Panc1 (cell line): ENCODE measurements at places on chromosomes 13 and 19.

GRCh38 chr13:68551701-68552522 is 1321.8 kb upstream of the PCDH9 start:
- no peaks in the 10 kb centered on the region for H3K36me3 ChIP-seq
- peak; percentile 5 for DNase-seq
- H3K4me1 ChIP-seq, result no peaks in the 10 kb centered on the region
- no peak overlapping the region for H3K4me3 ChIP-seq
- no peaks in the 10 kb centered on the region for H3K27me3 ChIP-seq

DNA sequence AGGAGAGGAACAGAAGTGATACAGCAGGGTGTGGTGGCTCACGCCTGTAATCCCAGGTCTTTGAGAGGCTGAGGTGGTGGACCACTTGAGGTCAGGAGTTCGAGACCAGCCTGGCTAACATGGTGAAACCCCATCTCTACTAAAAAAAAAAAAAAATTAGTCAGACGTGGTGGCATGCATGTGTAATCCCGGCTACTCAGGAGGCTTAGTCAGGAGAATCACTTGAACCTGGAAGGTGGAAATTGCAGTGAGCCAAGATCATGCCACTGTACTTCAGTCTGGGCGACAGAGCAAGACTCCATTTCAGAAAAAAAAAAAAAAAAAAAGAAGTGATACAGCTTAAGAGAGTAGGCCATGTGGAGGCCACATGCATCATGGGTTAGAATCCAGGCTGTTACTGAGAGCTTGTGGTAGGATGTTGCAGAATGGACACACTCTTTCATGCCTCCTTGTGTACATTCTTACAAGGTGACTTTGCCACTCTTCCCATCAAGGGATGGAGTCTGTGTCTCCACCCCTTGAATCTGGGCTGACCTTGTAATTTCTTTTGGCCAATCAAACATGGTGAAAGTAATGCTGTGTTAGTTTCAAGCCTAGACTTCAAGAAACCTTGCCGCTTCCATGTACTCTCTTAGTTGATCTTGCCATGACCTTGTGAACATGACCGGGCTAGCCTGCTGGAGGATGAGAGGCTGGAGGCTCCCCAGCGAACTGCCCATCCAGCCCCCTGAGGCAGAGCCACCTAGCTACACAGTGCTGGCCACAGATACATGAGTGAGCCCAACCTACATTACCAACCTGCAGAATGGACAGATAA is 12.3 kb downstream of the FAM187B start:
- H3K27ac ChIP-seq, result no peak overlapping the region
- H3K4me1 ChIP-seq, result peaks cover 6% of the 10 kb centered on the region; the same call in 1 of the 2 replicates
- no peaks in the 10 kb centered on the region for H3K36me3 ChIP-seq
- DNase-seq, result no peak
- H3K4me3 ChIP-seq, result no peak overlapping the region

- no peak for DNase-seq
- no peaks in the 10 kb centered on the region for H3K36me3 ChIP-seq
- no peak overlapping the region for H3K27ac ChIP-seq
Observed at GRCh38 chr13:43157796-43158195, 134.4 kb downstream of the DNAJC15 start.

DNA sequence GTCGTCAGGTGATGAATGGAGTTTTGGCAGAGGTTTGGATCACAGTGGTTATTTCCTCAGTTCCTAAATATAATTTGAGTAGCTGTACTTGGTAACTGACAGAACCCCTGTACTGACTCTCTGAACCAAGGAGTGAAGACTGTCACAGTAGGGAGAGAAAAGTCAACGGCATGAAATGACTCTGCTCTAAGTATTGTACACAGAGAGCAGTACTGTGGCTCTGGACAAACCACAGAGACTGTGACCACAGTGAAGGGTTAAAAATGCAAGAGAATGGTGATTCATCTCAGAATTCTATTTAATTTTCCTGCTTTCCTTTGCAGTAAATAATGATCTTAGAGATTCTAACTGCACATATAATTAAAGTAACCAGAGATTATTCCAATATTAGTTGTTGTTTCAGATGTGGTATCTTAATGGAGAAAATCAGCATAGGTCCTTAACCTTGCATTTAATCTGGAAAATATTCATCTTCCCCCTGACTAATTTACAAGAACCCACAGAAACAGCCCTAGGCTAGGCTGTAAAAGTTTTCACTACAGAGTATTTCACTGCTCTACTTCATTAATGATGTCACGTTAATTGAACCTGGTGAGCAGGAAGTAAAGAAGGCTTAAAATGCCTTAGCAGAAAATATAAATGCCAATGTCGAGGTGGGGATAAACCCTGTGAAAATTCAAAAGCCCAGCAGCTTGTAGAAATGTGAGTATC is 221.9 kb downstream of the LIG4 start:
- no peak for DNase-seq
- H3K27ac ChIP-seq, result no peak overlapping the region
- H3K4me3 ChIP-seq, result no peak overlapping the region
- no peaks in the 10 kb centered on the region for H3K27me3 ChIP-seq

- no peak overlapping the region for H3K4me3 ChIP-seq
- no peaks in the 10 kb centered on the region; the same call in 1 of the 2 replicates for H3K36me3 ChIP-seq
- no peaks in the 10 kb centered on the region for H3K4me1 ChIP-seq
- H3K27me3 ChIP-seq, result no peaks in the 10 kb centered on the region
- no peak for DNase-seq
- no peak overlapping the region for H3K27ac ChIP-seq
Observed at GRCh38 chr19:46361915-46362314, 15.0 kb downstream of the PPP5C start.

DNA sequence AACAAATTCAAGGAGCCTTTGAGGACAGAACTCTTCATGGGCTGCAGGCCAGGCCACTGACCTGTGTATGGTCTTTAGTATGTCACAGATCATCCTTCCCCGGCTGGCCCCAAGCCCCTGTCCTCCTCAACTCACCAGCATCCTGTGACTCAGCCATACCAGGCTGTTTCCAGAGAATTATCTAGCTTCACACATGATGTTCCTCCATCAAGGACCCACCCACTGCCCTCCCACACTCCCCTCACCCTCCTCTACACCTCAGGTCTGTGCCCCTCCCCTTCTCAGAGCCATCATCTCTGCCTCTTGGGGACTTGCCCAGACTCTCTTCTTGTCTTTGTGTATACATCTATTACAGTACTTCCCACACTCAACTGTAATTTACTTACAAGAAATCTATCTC is 14.7 kb downstream of the DCT start:
- no peak overlapping the region for H3K4me3 ChIP-seq
- no peaks in the 10 kb centered on the region for H3K4me1 ChIP-seq

GRCh38 chr13:31639443-31640163 is 99.7 kb upstream of the RXFP2 start:
- H3K4me1 ChIP-seq, result no peaks in the 10 kb centered on the region
- no peaks in the 10 kb centered on the region for H3K36me3 ChIP-seq
- no peak overlapping the region for H3K27ac ChIP-seq
- H3K4me3 ChIP-seq, result no peak overlapping the region
- no peak for DNase-seq
- no peaks in the 10 kb centered on the region for H3K27me3 ChIP-seq

- no peaks in the 10 kb centered on the region; the same call in 1 of the 2 replicates for H3K4me1 ChIP-seq
- no peaks in the 10 kb centered on the region; the same call in 1 of the 2 replicates for H3K36me3 ChIP-seq
- DNase-seq, result no peak
- no peak overlapping the region for H3K4me3 ChIP-seq
- no peaks in the 10 kb centered on the region for H3K27me3 ChIP-seq
Observed at GRCh38 chr13:27634231-27634630, 12.5 kb downstream of the POLR1D start.

DNA sequence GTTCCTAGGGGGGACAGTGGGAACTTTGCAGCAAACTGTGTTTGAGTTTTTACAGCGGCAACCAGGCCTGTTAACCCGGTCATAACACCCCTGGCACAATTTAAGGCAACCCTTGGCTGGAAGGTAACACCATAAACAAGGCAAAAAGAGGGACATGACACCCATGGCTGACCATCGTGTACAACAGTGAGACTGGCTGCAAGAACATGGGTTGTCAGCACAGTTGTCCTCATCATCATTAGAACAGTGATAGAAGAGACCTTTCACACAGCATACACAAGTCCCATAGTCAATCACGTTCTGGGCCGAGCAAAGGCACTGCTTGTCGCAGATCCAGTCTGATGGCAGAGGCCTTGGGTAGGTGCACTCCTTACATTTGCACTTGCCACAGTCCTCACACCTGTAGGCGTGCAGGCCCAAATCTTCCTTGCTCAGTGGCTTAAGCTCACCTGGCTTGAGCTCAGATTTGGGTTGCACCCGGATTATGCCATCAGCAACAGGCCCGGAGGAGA is 4.1 kb downstream of the SPRY2 start:
- DNase-seq, result no peak
- peak overlapping the region; percentile 90 for H3K4me3 ChIP-seq
- H3K27me3 ChIP-seq, result no peaks in the 10 kb centered on the region

DNA sequence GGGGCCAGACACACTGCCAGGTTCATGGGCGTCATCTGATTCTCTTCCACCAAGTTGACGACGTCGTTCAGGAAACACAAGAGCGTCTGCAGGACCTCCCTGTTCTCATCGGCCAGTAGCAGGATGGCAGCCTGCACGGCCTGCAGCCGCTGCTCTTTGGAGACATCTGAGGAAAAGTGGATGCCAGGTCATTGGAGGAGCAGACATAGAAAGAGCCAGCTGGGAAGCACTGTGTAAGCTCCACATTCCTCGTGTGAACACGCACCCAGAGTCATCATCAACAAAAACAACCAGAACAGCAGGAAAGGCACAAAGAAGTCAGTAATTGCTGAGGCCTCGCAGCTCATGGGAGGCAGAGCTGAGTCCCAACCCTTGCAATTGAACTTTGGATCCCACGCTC is 96.5 kb downstream of the KL start:
- no peak overlapping the region for H3K27ac ChIP-seq
- no peaks in the 10 kb centered on the region for H3K4me1 ChIP-seq
- no peaks in the 10 kb centered on the region for H3K27me3 ChIP-seq
- H3K4me3 ChIP-seq, result no peak overlapping the region
- no peaks in the 10 kb centered on the region for H3K36me3 ChIP-seq

- no peak for DNase-seq
- no peak overlapping the region for H3K4me3 ChIP-seq
- no peaks in the 10 kb centered on the region for H3K36me3 ChIP-seq
- H3K4me1 ChIP-seq, result no peaks in the 10 kb centered on the region
- no peaks in the 10 kb centered on the region for H3K27me3 ChIP-seq
Observed at GRCh38 chr13:40230833-40231266, 435.6 kb downstream of the FOXO1 start.

GRCh38 chr13:40102360-40102727 is 446.9 kb downstream of the COG6 start:
- no peaks in the 10 kb centered on the region for H3K36me3 ChIP-seq
- H3K27ac ChIP-seq, result no peak overlapping the region
- no peak overlapping the region for H3K4me3 ChIP-seq
- DNase-seq, result no peak
- H3K27me3 ChIP-seq, result no peaks in the 10 kb centered on the region
- H3K4me1 ChIP-seq, result no peaks in the 10 kb centered on the region

DNA sequence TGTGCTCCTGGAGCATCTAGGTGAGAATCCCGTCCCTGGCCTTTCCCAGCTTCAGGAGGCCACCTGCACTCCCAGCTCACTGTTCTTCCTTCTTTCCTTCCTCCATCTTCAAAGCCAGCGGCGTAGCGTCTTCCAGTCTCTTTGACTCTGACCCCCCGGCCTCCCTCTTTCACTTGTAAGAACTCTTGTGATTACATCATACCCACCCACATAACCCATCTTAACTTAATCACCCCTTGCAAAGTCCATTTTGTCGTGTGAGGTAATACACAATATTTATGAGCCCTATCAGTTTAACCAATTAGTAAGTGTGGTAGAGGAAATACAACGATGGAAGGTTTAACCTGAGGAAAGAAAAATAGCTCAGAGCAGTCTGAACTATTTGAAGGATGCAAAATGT is 4.6 kb upstream of the CDC16 start:
- DNase-seq, result no peak
- H3K4me3 ChIP-seq, result no peak overlapping the region
- H3K27me3 ChIP-seq, result no peaks in the 10 kb centered on the region
- H3K27ac ChIP-seq, result no peak overlapping the region
- no peaks in the 10 kb centered on the region for H3K36me3 ChIP-seq

GRCh38 chr19:39512988-39513387 is 2.0 kb upstream of the SELENOV start:
- DNase-seq, result no peak
- peaks cover 23% of the 10 kb centered on the region for H3K27me3 ChIP-seq
- H3K4me3 ChIP-seq, result no peak overlapping the region
- H3K27ac ChIP-seq, result no peak overlapping the region

DNA sequence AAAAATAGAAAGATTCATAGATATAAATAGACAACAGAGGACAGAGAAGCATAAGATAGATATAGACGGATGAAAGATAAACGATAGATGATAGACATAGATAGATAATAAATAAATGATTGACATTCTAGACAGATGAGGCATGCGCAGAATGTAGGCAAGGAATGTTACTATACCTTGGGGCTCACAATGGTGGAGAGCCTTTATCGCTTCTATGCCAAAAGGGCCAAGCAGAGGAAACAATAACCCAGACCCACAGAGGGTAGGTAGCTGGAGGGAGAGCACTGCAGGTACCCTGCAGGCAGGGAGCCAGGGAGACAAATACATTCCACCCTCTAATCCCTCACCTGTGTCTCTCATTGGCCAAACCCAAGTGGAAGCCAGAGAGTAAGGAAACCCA is 44.4 kb downstream of the NOTCH3 start:
- no peaks in the 10 kb centered on the region for H3K36me3 ChIP-seq
- H3K4me3 ChIP-seq, result no peak overlapping the region
- DNase-seq, result no peak

GRCh38 chr13:25739376-25739775 is 312.4 kb downstream of the SHISA2 start:
- H3K36me3 ChIP-seq, result no peaks in the 10 kb centered on the region
- no peaks in the 10 kb centered on the region for H3K27me3 ChIP-seq
- H3K4me1 ChIP-seq, result no peaks in the 10 kb centered on the region
- H3K27ac ChIP-seq, result no peak overlapping the region
- DNase-seq, result no peak
- H3K4me3 ChIP-seq, result no peak overlapping the region

DNA sequence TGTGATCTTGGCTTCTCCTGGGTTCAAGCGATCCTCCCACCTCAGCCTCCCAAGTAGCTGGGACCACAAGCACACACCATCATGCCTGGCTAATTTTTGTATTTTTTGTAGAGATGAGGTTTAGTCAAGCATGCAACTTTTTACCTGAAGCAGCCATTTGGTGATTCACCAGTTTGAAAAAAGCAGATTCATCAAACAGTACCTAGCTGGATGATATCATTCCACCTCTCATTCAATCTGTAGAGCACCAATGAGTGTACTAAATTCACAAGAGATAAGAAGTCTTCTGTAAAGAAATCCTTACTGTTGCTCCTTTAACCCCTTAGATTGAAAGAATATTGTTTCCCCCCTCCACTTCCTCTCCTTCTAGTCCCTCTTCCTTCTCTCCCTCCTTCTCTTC is 261.1 kb upstream of the RFC3 start:
- no peak for DNase-seq
- H3K4me1 ChIP-seq, result no peaks in the 10 kb centered on the region
- H3K36me3 ChIP-seq, result no peaks in the 10 kb centered on the region
- H3K27me3 ChIP-seq, result no peaks in the 10 kb centered on the region
- no peak overlapping the region for H3K27ac ChIP-seq
- no peak overlapping the region for H3K4me3 ChIP-seq

- no peak overlapping the region for H3K4me3 ChIP-seq
- no peaks in the 10 kb centered on the region for H3K36me3 ChIP-seq
- H3K27me3 ChIP-seq, result no peaks in the 10 kb centered on the region
- H3K4me1 ChIP-seq, result no peaks in the 10 kb centered on the region
- H3K27ac ChIP-seq, result no peak overlapping the region
- no peak for DNase-seq
Observed at GRCh38 chr13:26477681-26478080, 79.8 kb upstream of the WASF3 start.

- H3K27ac ChIP-seq, result no peak overlapping the region
- H3K27me3 ChIP-seq, result no peaks in the 10 kb centered on the region
- H3K4me3 ChIP-seq, result no peak overlapping the region
Observed at GRCh38 chr13:75052616-75053015, 429.4 kb downstream of the TBC1D4 start.
